Activated CD4-positive, alpha-beta memory T cell treated with anti-CD3 and anti-CD28 coated beads, Interleukin-2, amount 10 ng/mL, durations not matched to agents 7 days and 5 days (primary cell): ENCODE measurements at places on chromosomes 7 and 10.

GRCh38 chr7:37212556-37212955, 236.1 kb downstream of the ELMO1 start:
- H3K27me3 ChIP-seq, result no peaks in the 10 kb centered on the region
- no peak for DNase-seq
- H3K4me3 ChIP-seq, result no peak overlapping the region
- H3K36me3 ChIP-seq, result peaks cover 60% of the 10 kb centered on the region
- H3K4me1 ChIP-seq, result peaks cover 14% of the 10 kb centered on the region

GRCh38 chr10:31030800-31031199, 865 bp downstream of the ZNF438 start:
- peaks cover 29% of the 10 kb centered on the region for H3K4me1 ChIP-seq
- no peaks in the 10 kb centered on the region for H3K27me3 ChIP-seq
- H3K27ac ChIP-seq, result peak overlapping the region; percentile 98
- peaks cover 5% of the 10 kb centered on the region for H3K36me3 ChIP-seq

- H3K36me3 ChIP-seq, result no peaks in the 10 kb centered on the region
- H3K27me3 ChIP-seq, result peaks cover 4% of the 10 kb centered on the region
- DNase-seq, result no peak
- peaks cover 3% of the 10 kb centered on the region for H3K4me1 ChIP-seq
Observed at GRCh38 chr10:22931948-22932347, 4.1 kb downstream of the ARMC3 start.

DNA sequence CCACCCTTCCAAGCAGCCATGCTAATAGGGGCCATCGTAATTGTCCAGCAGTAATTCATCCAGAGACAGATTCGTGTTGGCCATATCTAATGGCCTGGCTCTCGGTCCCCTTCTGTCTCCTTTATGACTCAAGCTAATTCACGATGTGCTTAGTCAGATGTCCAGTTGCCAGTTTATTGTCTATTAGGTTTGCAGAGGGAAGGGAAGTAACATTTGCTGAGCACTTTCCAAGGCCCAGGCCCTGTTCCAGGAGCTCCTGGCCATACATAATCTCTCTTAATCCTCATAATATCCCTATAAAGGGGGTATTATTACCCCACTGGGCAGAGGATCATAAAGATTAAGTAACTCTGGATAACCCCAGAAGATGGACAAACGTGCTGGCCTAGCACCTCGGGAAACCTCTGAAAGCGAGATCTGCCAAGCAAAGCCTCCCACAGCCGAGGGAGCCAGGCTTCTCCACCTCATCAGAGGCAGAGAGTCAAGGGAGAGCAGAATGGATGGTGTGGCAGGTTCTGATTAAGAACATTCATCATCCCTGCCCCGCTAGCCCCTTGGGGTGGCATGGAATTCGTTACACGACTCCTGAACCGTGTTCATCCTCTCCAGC, 153.7 kb downstream of the PLXNA4 start:
- no peak overlapping the region for H3K27ac ChIP-seq
- peaks cover 15% of the 10 kb centered on the region for H3K4me1 ChIP-seq
- DNase-seq, result no peak
- H3K27me3 ChIP-seq, result peaks cover 41% of the 10 kb centered on the region

DNA sequence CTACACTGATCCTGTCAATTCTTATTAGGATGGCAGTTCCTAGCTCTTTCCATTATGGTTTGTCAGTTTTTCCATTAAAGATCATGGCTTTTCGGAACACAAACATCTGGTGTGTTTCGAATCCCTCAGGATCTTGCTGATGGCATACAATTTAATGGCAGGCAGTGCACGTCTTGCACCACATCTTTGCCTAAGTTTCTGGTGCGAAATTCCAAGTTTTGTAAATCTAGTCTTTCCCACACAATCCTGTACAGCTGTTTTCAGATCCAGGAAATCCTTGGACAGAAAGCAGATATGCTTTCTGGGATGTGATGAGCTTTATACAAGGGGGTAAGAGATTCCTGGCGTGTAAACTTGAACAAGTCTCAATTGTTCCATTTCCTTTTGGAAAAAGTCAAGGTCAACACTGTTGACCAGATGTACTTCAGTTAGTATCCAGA, 224.3 kb upstream of the PHYHIPL start:
- no peak for DNase-seq
- no peak overlapping the region for H3K27ac ChIP-seq
- no peaks in the 10 kb centered on the region for H3K36me3 ChIP-seq
- H3K4me3 ChIP-seq, result no peak overlapping the region
- no peaks in the 10 kb centered on the region for H3K4me1 ChIP-seq
- H3K27me3 ChIP-seq, result peaks cover 2% of the 10 kb centered on the region

- no peak overlapping the region for H3K4me3 ChIP-seq
- H3K27ac ChIP-seq, result no peak overlapping the region
- no peaks in the 10 kb centered on the region for H3K36me3 ChIP-seq
- peaks cover 9% of the 10 kb centered on the region for H3K4me1 ChIP-seq
Observed at GRCh38 chr10:122328676-122329075, 45.8 kb upstream of the PLEKHA1 start.
